ENCODE measurements at places on chromosomes 5 and 9. TPM values are rescaled to one million over a fixed set of nuclear protein-coding genes. Genes with fewer than 3 reads are reported as not detected.
A peak's percentile ranks its signal among the peaks of the same experiment; 100 is the strongest.

GRCh38 chr9:109286571-109286977 lies 34.3 kb downstream of the EPB41L4B start:
- no peak for DNase-seq

- peak; percentile 12 for DNase-seq
These were observed at the start of gene FER for GRCh38 chr5:108747774-108748400. Gene FER (plus strand): TSS chr5:108747897. CDS start chr5:108798183, 50,286 bp downstream.

The PFN3 gene
- total RNA-seq = not detected

GRCh38 chr9:29648601-29649000 lies 2075.3 kb upstream of the C9orf72 start:
- DNase-seq = no peak

GRCh38 chr9:643966-644365 lies 197.5 kb upstream of the DMRT1 start:
- DNase-seq = no peak

GRCh38 chr5:16485656-16486055 lies 20.1 kb upstream of the ZNF622 start:
- DNase-seq = no peak

- DNase-seq = no peak
These were observed 189.9 kb downstream of the FBXL7 start for GRCh38 chr5:15689836-15690235.

GRCh38 chr5:148734518-148734917 lies 80.2 kb upstream of the HTR4 start:
- DNase-seq = no peak
